GF-D8 (cell line): ENCODE measurements at places on chromosomes 5 and 9.

DNA sequence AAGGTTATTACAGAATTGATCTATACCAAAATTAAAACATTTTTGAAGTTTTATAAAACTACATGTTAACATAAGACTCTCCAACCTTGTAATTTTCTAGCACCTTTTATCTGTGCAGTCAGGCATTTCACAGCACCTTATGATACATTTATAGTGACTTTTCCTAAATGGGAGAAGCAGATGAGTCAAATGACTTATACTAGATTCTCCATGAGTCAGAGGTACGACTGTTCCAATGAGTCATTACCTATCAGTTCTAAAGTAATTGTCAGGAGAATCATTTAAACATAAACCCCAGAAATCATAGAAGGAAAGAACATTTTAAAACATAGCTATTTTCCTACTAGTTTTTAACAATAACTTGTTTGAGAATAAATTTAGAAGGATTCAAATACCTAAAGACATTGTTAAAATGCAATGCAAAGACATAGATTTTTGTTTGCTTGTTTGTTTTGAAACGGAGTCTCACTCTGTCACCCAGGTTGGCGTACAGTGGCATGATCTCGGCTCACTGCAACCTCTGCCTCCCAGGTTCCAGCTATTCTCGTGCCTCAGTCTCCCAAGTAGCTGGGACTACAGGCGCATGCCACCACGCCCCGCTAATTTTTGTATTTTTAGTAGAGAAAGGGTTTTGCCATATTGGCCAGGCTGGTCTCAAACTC is 34.7 kb upstream of the DMXL1 start:
- DNase-seq: no peak

DNA sequence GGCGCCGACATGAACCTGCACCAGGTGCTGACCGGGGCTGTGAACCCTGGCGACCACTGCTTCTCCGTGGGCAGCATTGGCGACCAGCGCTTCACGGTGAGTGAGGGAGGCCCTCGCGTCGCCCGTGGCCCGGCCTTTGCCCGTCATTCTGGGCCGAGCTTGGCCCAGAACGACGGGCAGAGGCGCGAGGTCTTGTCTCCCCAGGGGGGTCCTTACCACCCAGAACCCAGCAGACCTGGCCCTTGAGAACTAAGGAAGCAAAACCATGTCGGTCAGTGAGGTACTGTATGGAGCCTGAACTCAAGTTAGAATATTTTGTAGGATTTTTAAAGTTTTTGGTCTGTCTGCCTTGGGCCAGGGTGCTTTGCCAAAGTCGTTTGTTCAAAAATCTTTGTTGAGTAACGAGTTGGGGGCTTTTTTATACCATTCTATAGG is 691 bp downstream of the DMXL1 start:
- DNase-seq: no peak

DNA sequence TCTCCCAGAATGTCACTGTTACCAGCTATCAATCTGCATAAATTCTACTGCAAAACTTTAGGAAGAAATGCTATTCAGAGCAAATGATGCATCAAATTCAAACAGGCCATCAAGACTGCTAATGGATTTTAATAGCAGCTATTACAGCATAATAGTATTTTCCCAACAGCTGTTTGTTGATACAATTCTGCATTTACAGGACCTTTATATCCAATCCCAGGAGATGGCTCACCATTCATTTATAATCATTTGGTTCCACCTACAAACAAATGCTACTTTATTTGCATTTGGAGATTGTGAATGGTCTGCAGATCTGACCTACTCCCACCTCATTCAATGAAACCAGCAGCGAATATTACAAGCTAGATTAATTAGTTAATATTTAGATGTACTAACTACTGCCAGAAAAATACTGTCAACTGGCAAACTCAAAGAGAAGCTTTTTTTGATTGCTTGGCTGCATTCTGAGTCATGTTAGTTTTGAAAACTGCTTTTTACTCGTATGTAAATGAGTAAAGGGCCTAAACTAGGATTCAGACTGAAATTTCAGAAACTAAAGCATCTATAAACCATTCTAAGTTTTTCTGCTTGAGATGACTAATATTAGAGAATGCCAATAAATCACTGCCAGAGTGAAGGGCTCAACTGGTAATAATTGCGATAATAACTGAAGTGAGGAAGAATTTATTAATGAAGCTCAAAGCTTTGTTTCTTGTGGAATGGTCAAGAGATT is 7.1 kb upstream of the PCA3 start:
- no peak for DNase-seq

DNA sequence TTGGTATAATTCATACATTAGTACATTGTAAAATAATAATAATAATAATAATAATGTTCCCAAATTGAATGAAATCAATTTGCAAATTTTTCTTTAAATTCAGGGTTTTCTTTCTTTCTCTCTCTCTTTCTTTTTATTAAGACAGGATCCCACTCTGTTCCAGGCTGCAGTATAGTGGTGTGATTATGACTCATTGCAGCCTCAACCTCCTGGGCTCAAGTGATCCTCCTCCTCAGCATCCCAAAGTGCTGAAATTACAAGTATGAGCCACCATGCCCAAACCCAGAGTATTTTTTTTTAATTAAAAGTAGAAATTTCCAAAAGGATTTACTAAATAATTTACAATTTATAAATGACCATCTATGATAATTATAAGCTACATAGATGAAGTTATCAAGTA is 117.7 kb downstream of the HOMER1 start:
- DNase-seq: no peak

DNA sequence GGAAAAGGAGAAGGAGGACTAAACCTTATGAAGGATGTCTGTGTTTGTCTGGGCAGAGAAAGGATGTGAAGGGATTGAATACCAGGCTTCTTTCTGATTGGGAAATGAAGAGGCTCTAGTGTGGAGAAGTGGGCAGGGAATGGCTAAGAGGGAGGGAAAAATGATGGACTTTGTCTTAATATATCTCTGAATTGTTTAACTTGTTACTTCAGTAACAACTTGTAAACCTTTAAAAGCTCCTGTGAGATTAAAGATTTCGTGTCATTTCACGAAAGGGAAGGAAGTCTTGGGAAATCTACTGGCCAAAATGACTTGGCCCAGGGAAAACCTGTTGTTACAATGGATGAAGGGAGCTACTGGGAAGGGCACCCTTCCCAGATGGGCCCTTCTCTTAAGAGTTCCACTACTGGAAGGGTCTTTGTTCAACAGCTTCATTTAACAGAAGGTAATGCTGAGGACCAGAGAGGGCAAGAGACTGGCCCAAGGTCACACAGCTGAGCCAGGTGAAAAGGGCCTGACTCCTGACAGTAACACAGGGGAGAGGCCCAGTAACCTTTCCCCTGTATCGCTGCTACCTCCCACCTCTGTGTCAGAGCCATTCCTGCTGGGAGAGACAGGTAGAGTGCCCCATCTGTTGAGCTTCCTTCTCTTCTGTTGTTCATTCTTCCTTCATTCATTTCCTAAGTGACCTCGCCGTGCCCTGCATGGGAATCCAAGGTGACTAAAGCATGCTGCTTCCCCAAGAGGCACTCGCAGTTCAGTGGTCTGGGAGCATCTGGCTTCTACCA is 5.1 kb upstream of the TCOF1 start:
- DNase-seq: no peak

DNA sequence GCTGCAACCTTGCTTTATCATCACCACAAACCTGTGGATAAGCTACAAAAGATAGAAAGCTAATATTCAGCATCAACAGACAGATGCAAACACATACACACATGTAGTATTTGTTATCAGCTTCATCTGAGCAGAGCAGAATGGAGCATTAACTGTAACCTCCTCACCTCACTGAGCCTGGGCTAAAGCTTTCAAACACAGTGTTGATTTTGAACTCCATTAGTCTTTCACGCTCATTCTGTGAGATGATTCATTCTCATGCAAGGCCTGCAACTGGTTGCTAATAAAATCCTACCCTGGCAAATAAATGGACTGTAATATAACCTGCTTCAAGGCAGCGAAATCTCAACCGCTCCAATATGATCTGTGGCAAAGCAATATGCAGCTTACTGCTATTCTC is 1360.6 kb upstream of the ACO1 start:
- DNase-seq: no peak

DNA sequence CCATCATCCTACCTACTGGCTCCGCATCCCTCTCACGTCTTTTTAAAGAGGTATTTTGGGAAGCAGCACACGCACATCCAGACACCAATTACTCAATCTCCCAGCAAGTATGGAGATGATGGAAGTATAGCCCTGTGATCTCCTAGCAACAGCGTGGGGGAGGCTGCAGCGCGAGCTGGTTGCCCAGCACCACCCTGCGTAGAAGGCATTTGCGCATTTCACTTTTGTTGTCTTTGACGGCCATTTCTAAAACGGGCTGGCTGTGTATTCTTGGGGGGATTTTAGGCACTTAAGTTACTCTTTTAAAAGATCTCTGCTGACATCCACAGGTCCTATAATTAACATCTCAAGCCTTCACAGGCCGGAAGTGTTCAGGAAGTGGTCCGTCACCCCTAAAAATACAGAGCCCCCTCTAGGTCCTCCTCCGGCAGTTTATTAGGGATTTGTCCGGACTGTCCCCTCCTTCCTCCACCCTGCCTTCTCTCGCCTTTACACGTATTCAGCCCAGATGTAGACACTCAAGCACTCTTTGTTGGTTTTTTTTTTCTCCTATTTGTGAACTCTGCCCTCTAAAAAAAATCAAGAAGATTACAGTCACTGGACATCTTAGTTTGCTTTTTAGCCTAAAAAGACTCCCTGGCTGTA is 371.4 kb downstream of the NTRK2 start:
- no peak for DNase-seq

DNA sequence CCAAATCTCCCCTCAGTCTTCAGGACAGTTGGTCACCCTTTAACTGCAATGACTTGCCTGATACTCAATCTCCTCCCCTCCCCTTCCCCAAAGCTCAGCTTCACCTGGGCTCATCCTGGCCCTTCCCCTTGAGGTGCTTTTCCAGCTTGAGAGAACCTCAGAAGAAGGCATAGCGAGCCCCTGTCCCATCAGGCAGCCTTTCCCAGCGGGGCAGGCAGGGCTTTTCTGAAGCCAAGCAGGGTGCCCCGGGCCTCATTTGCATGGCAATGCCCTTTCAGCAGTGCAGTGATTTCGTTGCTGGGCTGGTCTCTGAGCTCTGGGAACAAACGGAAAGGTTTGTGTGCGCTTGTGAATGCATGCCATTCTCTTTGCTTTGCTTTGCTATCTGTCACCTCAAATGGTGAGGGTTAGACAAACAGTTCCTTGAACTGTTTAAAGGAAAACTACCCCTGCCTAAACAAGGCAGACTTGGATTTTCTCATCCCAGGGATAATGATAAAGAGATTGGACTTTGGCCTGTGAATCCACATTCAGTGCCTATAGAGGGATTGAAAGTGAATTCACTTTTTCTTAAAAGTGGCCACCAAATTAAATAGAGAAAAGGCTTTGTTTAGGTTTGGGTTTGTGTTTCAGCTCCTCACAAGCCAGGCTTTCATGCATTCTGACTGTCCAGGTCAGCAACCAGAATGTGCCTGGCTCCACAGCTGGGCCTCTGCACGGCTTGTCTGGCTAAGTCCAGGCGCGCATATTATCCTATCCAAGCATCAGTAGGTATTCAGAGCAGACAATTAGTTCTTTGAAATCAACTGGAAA is 165.3 kb downstream of the ZNF608 start:
- DNase-seq: no peak

DNA sequence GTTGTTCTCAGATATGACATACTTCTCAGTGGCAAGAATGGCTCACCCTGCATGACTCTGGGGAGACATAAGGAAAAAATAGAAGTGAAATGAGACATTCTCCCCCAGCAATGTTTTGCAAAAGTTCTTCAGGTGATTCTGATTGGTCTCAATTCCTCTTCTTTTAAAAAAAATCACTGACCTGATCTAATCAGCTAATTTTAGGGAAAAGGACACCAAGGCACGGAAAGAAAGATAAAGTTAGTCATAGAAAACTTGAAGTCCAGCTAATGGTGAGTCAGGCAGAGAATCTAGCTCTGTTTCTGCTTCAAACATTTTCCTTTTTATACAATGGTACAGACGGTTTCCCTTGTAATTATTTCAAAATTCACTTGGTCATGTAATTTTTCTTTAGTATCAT is 1018.9 kb upstream of the ARRDC3 start:
- no peak for DNase-seq
